Kidney (tissue), 22 donors: ENCODE measurements at places on chromosomes 11 and 22. TPM values are rescaled to one million over a fixed set of nuclear protein-coding genes. Genes with fewer than 3 reads are reported as not detected.

Gene CD6
- 6.7 TPM for total RNA-seq

Gene SCUBE1
- total RNA-seq: 7.1 TPM

Gene FIBIN
- total RNA-seq: 85.4 TPM

Gene PNPLA5
- not detected for total RNA-seq

Gene C22orf31
- not detected for total RNA-seq

Gene B3GAT1
- total RNA-seq: 3.7 TPM

Gene RAG2
- not detected for total RNA-seq

Gene ATL3
- total RNA-seq: 78.3 TPM

Gene NXPE1
- total RNA-seq: 0.25 TPM

Gene KBTBD3
- 10.2 TPM for total RNA-seq

Gene TUBA8
- 1.1 TPM for total RNA-seq

Gene SLC1A2
- 0.28 TPM for total RNA-seq

Gene MS4A4A
- total RNA-seq: 49.7 TPM
